Fibroblast of upper back skin (primary cell): ENCODE measurements at places on chromosomes 7 and 10.

GRCh38 chr7:75856536-75856935, 22.3 kb upstream of the RHBDD2 start:
- no peak for DNase-seq

GRCh38 chr7:47710201-47710935, 128.5 kb upstream of the TNS3 start:
- peak; percentile 27 for DNase-seq

- DNase-seq = peak; percentile 72
Measured at GRCh38 chr10:59181668-59182067, 5.2 kb downstream of the PHYHIPL start.

DNA sequence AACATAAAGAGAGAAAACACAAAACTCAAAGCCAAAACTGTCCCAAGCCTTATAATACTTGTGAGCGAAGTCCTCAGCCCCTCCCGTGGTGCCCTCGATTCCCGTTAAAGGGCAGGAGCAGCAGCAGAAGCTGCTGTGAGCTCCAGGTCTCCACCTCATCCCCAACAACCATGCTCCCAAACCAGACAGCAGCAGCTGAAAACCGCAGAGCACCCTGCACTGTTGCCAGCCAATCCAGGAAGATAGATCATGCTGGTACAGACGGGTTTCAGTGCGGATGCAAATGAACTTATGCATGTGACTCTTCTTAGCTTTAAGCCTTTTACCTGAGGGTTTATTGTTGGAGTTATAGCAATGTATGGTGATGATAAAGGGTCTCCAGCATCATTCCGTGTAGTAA, 97.9 kb downstream of the DNAJB6 start:
- DNase-seq = no peak

- DNase-seq = no peak
Measured at GRCh38 chr7:96244244-96244991, 77.5 kb downstream of the SLC25A13 start.
